ENCODE measurements at places on chromosomes 16 and 17.

DNA sequence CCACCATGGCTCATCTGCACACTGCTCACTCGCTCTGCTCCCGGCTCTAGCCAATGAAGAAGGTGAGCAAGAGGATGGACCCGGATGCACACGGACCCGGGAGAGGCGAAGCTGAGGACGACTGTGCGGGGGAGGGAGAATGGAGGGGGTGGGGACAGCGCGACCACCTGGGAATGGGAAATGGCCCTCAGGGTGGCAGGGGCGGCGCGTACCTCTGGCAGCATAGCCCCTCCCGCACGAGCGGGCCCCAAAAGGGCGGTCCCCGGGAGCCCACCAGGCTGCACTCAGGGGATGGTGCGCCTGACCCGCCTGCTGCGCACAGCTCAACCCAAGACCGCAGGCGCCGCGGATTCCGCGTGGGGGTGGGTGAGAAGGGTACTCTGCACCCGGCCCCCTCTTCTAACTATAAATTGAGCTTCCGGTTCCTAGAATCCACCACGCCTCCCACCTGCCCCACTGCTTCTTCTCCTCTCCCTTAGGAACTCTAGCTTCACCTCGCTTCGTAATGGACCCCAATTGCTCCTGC lies 6.1 kb downstream of the MT1H start:
- DNase-seq = no peak

GRCh38 chr16:15607700-15608396 lies 35.1 kb downstream of the MARF1 start:
- DNase-seq = no peak

DNA sequence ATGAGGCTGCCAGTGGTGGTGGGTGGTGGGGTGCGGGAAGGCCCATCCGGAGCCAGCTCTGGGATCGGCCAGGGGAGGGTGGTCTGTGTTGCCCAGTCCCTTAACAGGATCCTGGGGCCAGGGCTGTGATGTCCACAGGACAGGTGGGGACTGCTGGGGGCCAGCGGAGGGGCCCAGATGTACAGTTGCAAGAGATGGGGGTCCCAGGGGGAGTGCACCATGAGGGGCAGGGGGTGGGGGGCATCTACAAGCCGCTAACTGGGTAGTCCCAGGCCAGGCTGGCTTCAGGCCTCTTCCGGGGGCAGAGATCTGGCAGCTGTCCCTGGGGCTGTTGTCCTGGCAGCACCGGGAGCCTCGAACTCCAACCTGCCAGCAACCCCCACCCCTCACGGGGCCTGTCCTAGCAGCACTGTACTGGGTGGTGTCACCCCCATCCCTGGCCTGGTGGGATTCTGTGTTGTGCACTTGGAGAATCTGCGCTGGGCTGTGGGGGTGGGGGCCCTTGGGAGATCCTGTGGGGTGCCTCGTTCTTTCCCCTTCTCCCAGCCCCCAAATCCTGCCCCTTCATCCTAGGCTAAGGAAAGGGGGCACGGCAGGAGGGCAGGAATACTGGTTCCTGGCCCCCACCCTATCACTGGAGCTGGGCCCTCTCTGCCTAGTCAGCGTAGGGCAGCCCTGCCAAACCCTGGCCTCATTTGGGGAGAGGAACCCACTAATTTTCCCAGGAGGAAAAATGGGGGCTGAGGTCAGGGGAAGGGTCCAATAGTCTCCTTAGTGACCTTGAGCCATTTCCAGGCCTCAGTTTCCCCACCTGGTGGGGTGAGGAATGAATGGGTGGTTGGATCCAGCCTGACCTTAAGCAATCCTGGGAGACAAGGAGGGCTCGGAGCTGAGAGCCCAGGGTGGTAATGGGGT lies 1.4 kb downstream of the MTSS2 start:
- DNase-seq = no peak

DNA sequence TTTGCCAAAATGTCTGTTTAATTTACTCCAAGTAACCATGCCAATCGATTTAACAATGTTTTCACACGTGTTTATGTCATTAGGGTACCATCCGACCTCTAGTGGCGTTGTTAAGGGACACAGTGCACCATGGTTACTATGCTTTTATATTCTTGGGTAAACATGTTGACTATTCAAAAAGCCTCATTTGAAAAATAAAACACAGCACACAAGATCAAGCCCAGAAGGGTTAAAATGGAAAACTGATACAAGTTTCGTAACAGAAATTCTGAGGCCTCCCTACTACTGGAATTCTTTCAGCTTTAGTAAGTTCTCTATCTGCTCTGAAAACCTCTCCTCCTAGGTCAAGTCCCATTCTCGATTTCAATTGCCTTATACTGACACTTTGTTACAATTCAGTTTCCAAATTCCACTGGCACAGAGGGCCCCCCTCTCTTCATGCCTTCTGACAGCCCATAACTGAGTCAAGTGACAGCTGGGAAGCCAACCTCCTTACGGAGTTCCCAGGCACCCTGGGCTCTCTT lies 2.1 kb downstream of the CFAP20 start:
- DNase-seq = no peak

DNA sequence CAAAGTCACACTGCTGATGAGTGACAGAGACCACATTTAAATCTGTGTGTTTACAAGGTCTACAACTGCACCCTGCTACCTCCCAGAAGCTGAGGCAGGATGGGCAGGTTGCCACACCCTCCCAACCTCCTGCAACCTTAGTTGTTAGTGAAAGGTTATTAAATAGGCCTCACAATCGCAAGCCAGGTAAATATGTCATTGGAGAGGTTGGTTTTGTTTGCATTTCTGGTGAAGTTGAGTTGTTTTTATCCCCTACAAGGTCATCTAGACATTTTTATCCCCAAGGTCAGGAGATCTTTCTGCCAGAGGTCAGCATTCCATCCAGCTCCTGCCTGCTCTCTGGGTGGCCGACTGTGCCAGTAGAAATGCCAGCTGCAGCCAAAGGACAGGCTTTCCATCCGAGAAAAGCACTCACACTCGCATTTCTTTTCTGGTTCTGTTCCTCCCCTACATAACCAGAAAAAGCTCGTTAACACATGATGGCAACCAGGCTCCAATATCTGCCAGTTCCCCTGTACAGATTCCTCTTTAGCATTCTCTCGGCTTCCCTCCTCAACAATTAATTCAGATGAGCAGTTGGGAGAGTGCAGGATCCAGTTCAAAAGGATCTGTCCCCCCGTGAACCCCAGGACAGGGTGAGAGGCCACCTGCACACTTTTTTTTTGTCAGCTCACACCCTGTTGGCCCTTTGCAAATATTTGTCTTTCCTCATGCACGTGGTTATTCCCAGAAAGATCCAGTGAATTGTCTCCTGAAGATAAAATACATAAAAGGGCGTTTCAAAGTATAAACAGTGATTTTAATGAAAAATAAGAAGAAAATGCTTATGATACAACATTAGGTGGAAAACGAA lies 562.8 kb downstream of the MAF start:
- no peak for DNase-seq

DNA sequence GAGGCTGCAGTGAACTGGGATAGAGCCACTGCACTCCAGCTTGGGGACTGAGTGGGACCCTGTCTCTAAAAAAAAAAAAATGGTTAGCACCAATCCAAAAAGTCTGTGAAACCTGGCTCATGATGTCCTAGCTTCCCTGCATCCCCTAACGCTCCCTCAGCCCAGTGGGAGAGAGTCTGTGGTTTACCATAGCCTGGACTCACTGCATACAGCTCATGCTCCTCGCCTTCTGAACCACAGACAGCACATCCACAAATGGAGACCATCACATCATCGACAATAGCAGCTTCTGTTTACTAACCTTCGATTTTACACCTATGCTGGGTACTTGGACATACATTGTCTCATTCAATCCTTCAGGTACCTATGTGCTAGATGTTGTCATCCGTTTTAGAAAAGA lies 43.6 kb downstream of the NLRC5 start:
- DNase-seq = no peak

- no peak for DNase-seq
Measured at GRCh38 chr16:76900285-76901263, 290.4 kb upstream of the MON1B start.

GRCh38 chr16:52455549-52456277 lies 91.2 kb downstream of the TOX3 start:
- no peak for DNase-seq

DNA sequence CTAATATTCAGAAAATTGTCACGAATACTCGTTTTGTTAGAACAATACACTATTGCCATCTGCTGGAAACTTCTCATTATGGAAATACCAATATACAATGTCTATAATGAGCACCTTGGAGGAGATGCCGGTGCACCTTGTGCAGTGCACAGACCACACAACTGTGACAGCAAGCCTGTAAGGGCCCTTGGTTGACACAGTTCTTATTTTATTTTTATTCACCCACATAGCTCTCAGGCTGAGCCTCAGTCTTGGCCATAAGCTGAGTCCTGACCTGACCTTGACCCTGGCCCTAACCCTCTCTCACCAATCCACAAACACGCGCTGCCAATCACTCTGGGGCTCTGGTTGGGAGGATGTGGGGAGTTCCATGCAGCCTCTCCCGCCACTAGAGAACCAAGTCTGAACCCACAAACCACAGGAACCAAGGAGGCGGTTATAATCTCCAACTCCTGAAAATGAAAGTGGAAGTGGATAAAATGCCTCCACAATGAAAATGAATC lies 7.6 kb downstream of the AIPL1 start:
- DNase-seq = no peak

GRCh38 chr16:61413021-61413420 lies 623.2 kb downstream of the CDH8 start:
- no peak for DNase-seq

GRCh38 chr16:80587071-80587470 lies 46.3 kb downstream of the DYNLRB2 start:
- no peak for DNase-seq

- no peak for DNase-seq
Measured at GRCh38 chr17:50627782-50628601, 6.7 kb upstream of the ABCC3 start.

All from cortex of kidney (tissue), 1 donor.